ENCODE measurements at places on chromosomes 12 and 14.

- H3K4me3 ChIP-seq: no peak overlapping the region
- H3K27me3 ChIP-seq: no peaks in the 10 kb centered on the region
- no peak overlapping the region for H3K27ac ChIP-seq
- DNase-seq: no peak
These were observed 9.4 kb downstream of the COX16 start for GRCh38 chr14:70350078-70350477.

GRCh38 chr12:96255077-96255476 is 60.9 kb downstream of the ELK3 start:
- no peak overlapping the region for H3K4me3 ChIP-seq
- H3K27ac ChIP-seq: peak overlapping the region; percentile 70
- no peaks in the 10 kb centered on the region for H3K27me3 ChIP-seq
- H3K36me3 ChIP-seq: no peaks in the 10 kb centered on the region
- H3K4me1 ChIP-seq: peaks cover 56% of the 10 kb centered on the region

DNA sequence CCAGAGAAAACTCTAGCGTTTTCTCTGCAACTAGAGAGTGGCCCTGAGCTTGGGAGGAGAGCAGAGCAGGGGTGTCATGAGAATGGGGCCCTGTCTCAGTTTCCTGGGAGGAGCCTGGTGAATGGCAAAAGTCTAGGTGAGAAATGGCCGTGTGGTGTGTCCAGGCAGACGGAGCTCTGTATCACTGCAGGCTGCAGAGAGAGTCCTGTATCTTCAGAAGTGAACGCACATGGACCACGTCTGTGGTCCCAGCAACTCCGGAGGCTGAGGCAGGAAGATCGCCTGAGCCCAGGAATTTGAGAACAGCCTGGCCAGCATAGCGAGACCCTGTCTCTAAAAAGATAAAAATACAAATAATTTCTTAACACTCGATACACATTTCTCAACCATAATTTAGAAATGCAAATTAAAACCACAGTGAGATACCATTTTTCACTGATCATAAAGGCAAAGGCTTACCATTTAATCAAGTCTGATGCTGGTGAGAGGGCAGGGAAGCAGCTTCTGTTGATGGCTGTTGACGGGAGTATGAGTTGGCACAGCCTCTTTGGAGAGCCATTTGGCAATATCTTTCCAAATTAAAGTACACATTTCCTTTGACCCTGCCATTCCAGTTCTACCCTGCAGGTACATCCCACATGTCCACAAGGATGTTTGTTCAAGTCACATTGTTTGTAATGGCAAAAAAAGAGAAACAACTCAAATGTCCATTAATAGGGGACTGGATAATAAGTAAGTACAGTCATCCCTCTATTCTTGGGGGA is 51.0 kb downstream of the NFKBIA start:
- H3K36me3 ChIP-seq: no peaks in the 10 kb centered on the region
- no peak overlapping the region for H3K27ac ChIP-seq
- H3K4me1 ChIP-seq: peaks cover 70% of the 10 kb centered on the region
- no peak overlapping the region for H3K4me3 ChIP-seq

DNA sequence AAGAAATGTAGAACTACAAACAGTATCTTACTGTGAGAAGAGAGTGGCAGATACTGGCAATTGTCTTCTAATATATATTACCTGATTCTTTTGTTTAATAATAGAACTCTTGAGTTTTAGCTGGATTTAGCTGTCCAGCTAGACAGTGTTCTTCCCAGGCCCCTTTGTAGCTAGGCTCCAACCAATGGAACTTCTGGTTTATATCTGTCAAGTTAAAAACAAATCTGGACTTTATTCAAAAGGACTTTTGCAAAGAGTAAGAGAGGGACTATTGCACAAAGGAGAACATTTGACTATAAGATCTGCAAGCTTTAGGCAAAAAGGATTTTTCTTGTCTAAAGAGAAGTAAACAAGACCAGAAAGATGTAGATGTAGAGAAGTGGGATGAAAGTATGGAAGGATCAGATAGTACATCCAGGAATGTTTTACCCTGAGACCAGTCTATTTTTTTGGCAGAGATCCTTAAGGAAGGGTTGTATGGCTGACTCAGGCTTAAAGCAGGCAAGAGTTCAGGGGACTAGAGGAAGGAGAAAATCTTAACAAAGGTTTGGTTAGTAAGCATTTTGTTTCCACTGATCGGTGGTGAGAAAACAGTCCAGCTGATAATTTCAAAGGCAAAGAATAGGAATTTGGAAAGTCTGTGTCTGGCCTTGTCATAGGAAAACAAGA is 111.1 kb upstream of the PLEKHA5 start:
- H3K27ac ChIP-seq: no peak overlapping the region
- H3K27me3 ChIP-seq: no peaks in the 10 kb centered on the region
- DNase-seq: no peak
- 0 out of 2 replicates have a peak, but pooled peaks cover 7% of the 10 kb centered on the region for H3K4me1 ChIP-seq
- no peak overlapping the region for H3K4me3 ChIP-seq

DNA sequence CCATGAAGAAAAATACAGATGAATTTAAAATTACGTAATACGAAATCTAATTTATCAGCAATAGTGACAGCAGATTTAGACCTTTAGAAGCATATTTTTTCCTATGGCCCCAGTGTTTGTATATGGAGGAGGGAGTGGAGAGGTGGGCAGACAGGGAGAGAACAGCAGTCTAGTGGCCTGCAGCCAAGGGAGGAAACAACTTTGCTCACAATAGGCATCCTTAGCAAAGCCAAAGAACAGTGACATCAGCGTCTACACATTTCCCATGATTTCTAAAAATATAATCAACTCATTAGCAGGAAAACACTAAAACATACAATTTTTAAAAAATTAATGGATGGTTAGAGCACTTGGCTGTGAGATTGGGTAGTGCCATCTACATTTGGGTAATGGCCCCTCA is 622.6 kb upstream of the ATP2B1 start:
- H3K4me1 ChIP-seq: no peaks in the 10 kb centered on the region
- H3K4me3 ChIP-seq: no peak overlapping the region
- H3K27me3 ChIP-seq: no peaks in the 10 kb centered on the region
- H3K36me3 ChIP-seq: no peaks in the 10 kb centered on the region
- H3K27ac ChIP-seq: no peak overlapping the region

DNA sequence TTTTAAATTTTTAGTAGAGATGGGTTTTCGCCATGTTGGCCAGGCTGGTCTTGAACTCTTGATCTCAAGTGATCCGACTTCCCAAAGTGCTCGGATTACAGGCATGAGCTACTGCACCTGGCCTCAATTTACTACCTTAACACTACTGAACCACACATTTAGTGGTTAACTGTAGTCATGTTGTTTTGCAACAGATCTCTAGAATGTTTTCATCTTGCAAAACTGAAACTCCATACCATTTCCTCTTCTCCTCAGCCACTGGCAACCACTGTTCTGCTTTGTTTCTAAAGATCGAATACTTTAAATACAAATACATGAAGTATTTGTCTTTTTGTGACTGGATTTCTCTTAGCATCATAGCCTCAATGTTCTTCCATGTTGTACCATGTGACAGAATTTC is 15.4 kb upstream of the SMCO2 start:
- H3K36me3 ChIP-seq: no peaks in the 10 kb centered on the region
- no peak overlapping the region for H3K27ac ChIP-seq
- no peak overlapping the region for H3K4me3 ChIP-seq
- H3K4me1 ChIP-seq: peaks cover 9% of the 10 kb centered on the region
- no peaks in the 10 kb centered on the region for H3K27me3 ChIP-seq

GRCh38 chr14:99058542-99058941 is 213.5 kb downstream of the BCL11B start:
- H3K36me3 ChIP-seq: no peaks in the 10 kb centered on the region
- no peak overlapping the region for H3K4me3 ChIP-seq
- no peaks in the 10 kb centered on the region for H3K4me1 ChIP-seq
- DNase-seq: no peak
- no peak overlapping the region for H3K27ac ChIP-seq

DNA sequence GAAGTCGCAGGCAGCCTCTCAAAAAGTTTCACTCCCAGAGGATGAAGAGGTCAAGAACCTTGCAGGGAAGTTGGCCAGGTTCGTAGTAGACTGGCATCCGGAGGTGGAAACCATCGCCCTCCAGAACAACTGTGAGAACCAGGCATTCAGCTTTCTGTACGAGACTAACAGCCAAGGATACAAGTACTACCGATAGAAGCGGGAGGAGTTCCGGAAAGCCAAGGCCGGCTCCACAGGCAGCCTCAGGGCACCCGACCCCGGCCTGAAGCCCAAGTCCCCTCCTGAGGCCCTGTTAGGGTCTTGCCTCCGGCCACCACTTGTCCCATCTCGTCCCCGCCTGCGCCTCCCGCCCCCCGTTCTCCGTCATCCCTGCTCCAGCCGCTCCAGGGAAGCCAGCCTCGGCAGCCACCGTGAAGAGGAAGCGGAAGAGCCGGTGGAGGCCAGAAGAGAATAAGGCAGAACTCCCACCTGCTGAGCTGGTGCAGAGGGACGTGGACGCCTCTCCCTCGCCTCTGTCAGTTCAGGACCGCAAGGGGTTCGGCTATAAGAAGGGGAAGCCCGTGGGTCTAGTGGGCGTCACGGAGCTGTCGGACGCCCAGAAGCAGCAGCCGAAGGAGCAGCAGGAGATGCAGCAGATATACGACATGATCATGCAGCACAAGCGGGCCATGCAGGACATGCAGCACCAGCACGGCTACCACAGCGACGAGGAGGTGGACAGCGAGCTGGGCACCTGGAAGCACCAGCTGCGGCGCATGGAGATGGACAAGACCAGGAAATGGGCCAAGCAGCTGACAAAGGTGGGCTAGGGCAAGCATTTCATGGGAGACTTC is 366.8 kb upstream of the ATXN7L3B start:
- no peak overlapping the region for H3K4me3 ChIP-seq
- no peaks in the 10 kb centered on the region for H3K4me1 ChIP-seq
- no peak for DNase-seq
- no peak overlapping the region for H3K27ac ChIP-seq

- no peaks in the 10 kb centered on the region for H3K27me3 ChIP-seq
- H3K27ac ChIP-seq: no peak overlapping the region
- no peaks in the 10 kb centered on the region for H3K36me3 ChIP-seq
- no peak for DNase-seq
- H3K4me1 ChIP-seq: no peaks in the 10 kb centered on the region
- H3K4me3 ChIP-seq: no peak overlapping the region
These were observed 58.3 kb upstream of the DYRK2 start for GRCh38 chr12:67590149-67590790.

DNA sequence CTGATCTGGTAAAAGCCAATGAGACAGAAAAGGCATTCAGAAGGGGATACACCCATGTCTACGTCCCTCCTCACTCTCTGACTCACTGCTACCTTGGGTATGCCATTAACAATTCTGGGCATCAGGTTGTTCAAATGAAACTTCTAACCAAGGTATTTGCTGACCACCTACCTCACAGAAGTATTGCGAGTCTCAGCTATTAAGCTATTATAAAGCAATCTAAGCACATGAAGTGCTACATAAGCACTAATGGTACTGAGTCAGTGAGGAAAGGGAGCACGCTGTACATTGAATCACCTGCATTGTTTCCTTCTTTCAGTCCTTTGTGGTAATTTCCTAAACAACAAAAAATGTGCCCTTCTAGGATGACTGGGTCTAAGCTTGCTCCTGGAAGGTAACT is 62.8 kb upstream of the CCDC91 start:
- no peak overlapping the region for H3K4me3 ChIP-seq
- no peaks in the 10 kb centered on the region for H3K27me3 ChIP-seq
- H3K4me1 ChIP-seq: no peaks in the 10 kb centered on the region
- H3K36me3 ChIP-seq: no peaks in the 10 kb centered on the region
- H3K27ac ChIP-seq: no peak overlapping the region
- DNase-seq: no peak

DNA sequence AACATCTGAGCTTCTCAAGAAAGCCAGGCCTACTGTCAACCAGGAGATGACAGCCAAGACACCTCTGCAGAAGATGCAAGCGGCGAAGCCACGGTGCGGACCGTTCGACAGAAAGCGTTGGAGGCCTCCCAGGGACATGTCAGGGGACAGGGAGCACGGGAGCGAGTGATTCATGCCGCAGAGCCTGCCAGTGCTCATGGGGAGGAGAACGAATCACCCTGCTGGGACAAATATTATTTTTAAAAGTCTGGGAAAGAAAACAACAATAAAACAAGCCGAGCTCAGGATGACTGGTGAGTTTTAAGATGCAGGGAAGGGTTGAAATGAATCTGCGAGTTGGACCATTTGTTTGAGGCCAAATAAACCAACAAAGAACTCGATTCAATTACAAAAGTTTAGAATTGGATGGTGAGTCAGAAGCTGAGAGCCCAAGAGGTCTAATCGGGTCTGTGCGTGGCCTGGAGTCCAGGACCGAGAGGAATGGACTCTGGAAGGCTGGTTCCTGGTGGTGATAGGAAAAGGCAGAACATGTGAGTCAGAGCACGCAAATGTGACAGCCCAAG is 91.0 kb downstream of the RBM19 start:
- DNase-seq: no peak
- H3K4me3 ChIP-seq: no peak overlapping the region
- H3K36me3 ChIP-seq: peaks cover 8% of the 10 kb centered on the region
- no peaks in the 10 kb centered on the region for H3K27me3 ChIP-seq
- H3K4me1 ChIP-seq: no peaks in the 10 kb centered on the region
- no peak overlapping the region for H3K27ac ChIP-seq

DNA sequence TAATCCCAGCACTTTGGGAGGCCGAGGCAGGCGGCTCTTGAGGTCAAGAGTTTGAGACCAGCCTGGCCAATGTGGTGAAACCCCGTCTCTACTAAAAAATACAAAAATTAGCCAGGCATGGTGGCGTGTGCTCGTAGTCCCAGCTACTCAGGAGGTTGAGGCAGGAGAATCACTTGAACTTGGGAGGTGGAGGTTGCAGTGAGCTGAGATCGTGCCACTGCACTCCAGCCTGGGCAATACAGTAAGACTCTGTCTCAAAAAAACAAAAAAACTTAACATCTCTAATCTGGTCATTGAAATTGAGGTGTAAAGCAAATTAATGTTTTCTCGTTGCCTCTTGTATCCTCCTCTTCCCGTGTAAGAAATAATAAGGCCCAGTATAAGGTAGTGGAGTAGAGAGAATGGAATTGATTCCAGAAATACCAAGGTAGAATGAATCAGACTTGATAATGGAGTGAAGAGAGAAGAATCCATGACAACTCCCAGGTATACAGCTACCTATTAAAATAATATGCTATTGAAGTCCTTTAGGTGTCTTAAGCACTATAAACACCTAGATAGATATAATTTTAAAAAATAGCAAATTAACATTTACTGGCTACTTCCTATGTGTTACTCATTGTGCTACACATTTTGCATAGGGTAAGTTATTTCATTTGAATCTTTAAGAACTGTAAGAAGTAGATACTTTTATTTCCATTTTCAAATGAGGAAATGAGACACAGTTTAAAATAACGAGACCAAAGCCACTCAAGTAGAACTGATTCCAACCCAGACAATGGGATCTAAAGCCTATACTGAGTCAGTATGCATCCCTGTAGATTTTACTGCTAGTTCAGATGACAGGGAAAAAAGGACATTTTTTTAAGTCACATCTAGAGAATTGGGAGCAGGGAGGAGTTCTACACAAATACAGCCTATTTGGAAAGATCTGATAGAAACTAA is 23.2 kb downstream of the RAP1B start:
- no peak overlapping the region for H3K4me3 ChIP-seq
- peaks cover 3% of the 10 kb centered on the region for H3K36me3 ChIP-seq
- H3K4me1 ChIP-seq: peaks cover 16% of the 10 kb centered on the region
- DNase-seq: no peak

GRCh38 chr14:67665868-67666267 is 8.6 kb downstream of the VTI1B start:
- H3K27ac ChIP-seq: no peak overlapping the region
- no peaks in the 10 kb centered on the region for H3K27me3 ChIP-seq
- no peak overlapping the region for H3K4me3 ChIP-seq
- H3K36me3 ChIP-seq: no peaks in the 10 kb centered on the region
- no peaks in the 10 kb centered on the region for H3K4me1 ChIP-seq

GRCh38 chr12:49624921-49625577 is 1.7 kb downstream of the PRPF40B start:
- no peak overlapping the region for H3K27ac ChIP-seq
- no peaks in the 10 kb centered on the region for H3K36me3 ChIP-seq
- H3K4me1 ChIP-seq: peaks cover 29% of the 10 kb centered on the region
- no peak overlapping the region for H3K4me3 ChIP-seq
